Smooth muscle cell of the pulmonary artery (primary cell): ENCODE measurements at places on chromosomes 11 and 22. TPM values are rescaled to one million over a fixed set of nuclear protein-coding genes. Genes with fewer than 3 reads are reported as not detected.

Gene ARHGEF17
- total RNA-seq: 90.2 and 95.1 TPM in 2 replicates

Gene ALX4
- 0.13 TPM in 1 of 2 replicates, not detected in the other for total RNA-seq

Gene FGF19
- not detected in 2 replicates for total RNA-seq

Gene OR8D1
- total RNA-seq: not detected in 2 replicates

Gene IFITM1
- total RNA-seq: 31.5 and 106 TPM in 2 replicates

Gene SSRP1
- 49.5 and 59.6 TPM in 2 replicates for total RNA-seq

Gene HPX
- 0.78 and 0.92 TPM in 2 replicates for total RNA-seq

Gene SPATA19
- total RNA-seq: not detected in 2 replicates

Gene KIRREL3
- 4.6 and 5.0 TPM in 2 replicates for total RNA-seq

Gene RAG1
- 0.33 and 0.65 TPM in 2 replicates for total RNA-seq

Gene CHRM1
- total RNA-seq: not detected in 2 replicates

Gene ABTB2
- 3.3 and 9.9 TPM in 2 replicates for total RNA-seq

Gene CST6
- total RNA-seq: 2.9 and 6.1 TPM in 2 replicates

Gene POU2AF2
- not detected in 2 replicates for total RNA-seq

Gene TBX10
- not detected in 2 replicates for total RNA-seq

Gene DNAJB7
- total RNA-seq: not detected in 2 replicates

Gene APOL6
- total RNA-seq: 9.4 and 34.6 TPM in 2 replicates

Gene MYBPC3
- not detected in 2 replicates for total RNA-seq

Gene IL17REL
- total RNA-seq: not detected in 2 replicates

Gene MPZL2
- 0.07 and 0.56 TPM in 2 replicates for total RNA-seq

Gene FXYD2
- not detected in 2 replicates for total RNA-seq

Gene RAG2
- not detected in 2 replicates for total RNA-seq

Gene NFAM1
- 0.07 TPM in 2 replicates for total RNA-seq

Gene NDUFC2
- 68.4 and 75.1 TPM in 2 replicates for total RNA-seq

Gene MS4A5
- total RNA-seq: not detected in 2 replicates

Gene CRYBB2
- not detected in 2 replicates for total RNA-seq

Gene MUC5AC
- not detected in 2 replicates for total RNA-seq

Gene KRTAP5-3
- total RNA-seq: not detected in 2 replicates

Gene TRIM49
- total RNA-seq: not detected in 2 replicates

Gene F2
- total RNA-seq: not detected in 2 replicates
